Thymus (tissue), 14 donors: ENCODE measurements at places on chromosomes 2 and 18. TPM values are rescaled to one million over a fixed set of nuclear protein-coding genes. Genes with fewer than 3 reads are reported as not detected.
A peak's percentile ranks its signal among the peaks of the same experiment; 100 is the strongest.

DNA sequence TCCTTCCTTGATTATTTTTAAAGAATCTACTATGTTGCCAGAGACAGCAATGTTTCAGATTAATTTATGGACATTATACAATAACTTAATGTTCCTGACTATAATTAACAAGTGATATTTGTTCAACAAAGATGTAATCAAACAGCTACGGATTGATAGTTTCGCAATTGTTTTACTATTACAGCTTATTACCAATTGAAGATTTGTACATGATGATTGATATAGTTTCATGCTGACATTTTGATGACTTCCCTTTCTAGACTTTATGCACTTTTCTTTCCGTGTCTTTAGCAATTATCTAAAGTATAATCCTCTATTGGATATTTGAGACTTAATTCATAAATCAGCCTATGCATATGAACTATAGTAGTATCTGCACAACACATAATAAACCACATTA, 6.5 kb downstream of the SP5 start:
- H3K4me3 ChIP-seq = no peak overlapping the region
- H3K4me1 ChIP-seq = peaks cover 4% of the 10 kb centered on the region
- DNase-seq = no peak
- H3K27me3 ChIP-seq = peaks cover 63% of the 10 kb centered on the region

DNA sequence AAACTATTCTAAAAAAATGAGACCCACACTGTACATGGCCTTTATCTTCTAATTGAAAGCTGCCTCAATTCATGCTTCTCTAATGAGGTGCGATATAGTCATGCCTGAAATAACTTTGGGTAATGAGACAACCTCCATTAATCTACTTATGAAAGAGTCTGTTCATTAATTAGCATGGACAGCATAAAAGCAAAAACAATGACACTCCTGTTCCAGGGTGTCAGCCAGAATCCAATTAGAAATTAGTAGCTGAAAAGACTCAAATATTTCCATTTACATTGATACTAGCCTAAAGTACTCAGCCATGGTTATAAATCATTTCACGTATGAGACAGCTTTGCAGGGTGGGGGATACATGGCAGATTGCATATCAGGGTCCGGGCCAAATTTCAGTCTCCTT, 288.7 kb downstream of the AKAIN1 start:
- no peaks in the 10 kb centered on the region for H3K4me1 ChIP-seq
- no peak overlapping the region for H3K27ac ChIP-seq
- DNase-seq = no peak
- no peak overlapping the region for H3K4me3 ChIP-seq
- no peaks in the 10 kb centered on the region for H3K36me3 ChIP-seq

The UBE2E3 gene
- polyA plus RNA-seq = 93.0 TPM

GRCh38 chr18:38759457-38759856, 1193.9 kb upstream of the CELF4 start:
- H3K27ac ChIP-seq = no peak overlapping the region
- no peaks in the 10 kb centered on the region for H3K27me3 ChIP-seq
- no peak for DNase-seq
- no peak overlapping the region for H3K4me3 ChIP-seq
- H3K4me1 ChIP-seq = no peaks in the 10 kb centered on the region

DNA sequence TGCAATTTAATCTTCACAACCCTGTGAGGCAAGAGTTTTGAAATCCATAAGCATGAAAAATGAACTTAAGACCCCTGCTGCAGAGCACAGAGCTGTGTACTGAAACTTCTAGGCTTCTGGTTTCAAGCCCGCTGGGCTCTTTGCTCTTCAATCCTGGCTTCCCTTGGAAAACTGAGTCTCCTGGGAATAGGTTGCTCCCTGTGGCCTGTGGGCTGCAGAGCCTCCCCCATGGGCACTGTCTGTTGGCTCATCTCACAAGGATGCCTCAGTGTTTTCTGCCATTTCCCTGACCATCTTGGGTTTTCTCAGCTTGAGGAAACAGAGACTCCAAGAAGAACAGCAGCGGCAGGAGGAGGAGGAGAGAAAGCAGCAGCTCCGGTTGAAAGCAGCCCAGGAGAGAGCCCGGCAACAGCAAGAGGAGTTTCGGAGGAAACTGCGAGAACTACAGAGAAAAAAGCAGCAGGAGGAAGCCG, 44.5 kb downstream of the SUMO1 start:
- no peak overlapping the region for H3K4me3 ChIP-seq
- no peaks in the 10 kb centered on the region for H3K4me1 ChIP-seq
- no peaks in the 10 kb centered on the region for H3K36me3 ChIP-seq
- DNase-seq = no peak
- H3K27me3 ChIP-seq = no peaks in the 10 kb centered on the region
- no peak overlapping the region for H3K27ac ChIP-seq

GRCh38 chr2:1569879-1570450, 156.7 kb downstream of the TPO start:
- H3K36me3 ChIP-seq = no peaks in the 10 kb centered on the region
- no peak for DNase-seq
- no peak overlapping the region for H3K27ac ChIP-seq

The CRYBA2 gene
- polyA plus RNA-seq = 0.55 TPM

- no peak overlapping the region for H3K4me3 ChIP-seq
- H3K27me3 ChIP-seq = no peaks in the 10 kb centered on the region
- DNase-seq = no peak
- no peak overlapping the region for H3K27ac ChIP-seq
- H3K36me3 ChIP-seq = no peaks in the 10 kb centered on the region
Measured at GRCh38 chr18:75090336-75090735, 118.6 kb downstream of the PTGR3 start.

GRCh38 chr2:173008786-173009185, 66.9 kb upstream of the MAP3K20 start:
- no peaks in the 10 kb centered on the region for H3K27me3 ChIP-seq
- no peak overlapping the region for H3K4me3 ChIP-seq
- no peaks in the 10 kb centered on the region for H3K4me1 ChIP-seq
- DNase-seq = no peak
- no peaks in the 10 kb centered on the region for H3K36me3 ChIP-seq
- no peak overlapping the region for H3K27ac ChIP-seq

- no peak for DNase-seq
- no peaks in the 10 kb centered on the region for H3K36me3 ChIP-seq
- H3K4me3 ChIP-seq = no peak overlapping the region
- no peak overlapping the region for H3K27ac ChIP-seq
- no peaks in the 10 kb centered on the region for H3K4me1 ChIP-seq
- no peaks in the 10 kb centered on the region for H3K27me3 ChIP-seq
Measured at GRCh38 chr18:30709595-30709994, 332.9 kb downstream of the DSC3 start.

The TNFAIP6 gene
- polyA plus RNA-seq = 3.3 TPM

The KCNJ3 gene
- polyA plus RNA-seq = 0.21 TPM

- H3K4me3 ChIP-seq = no peak overlapping the region
- no peak overlapping the region for H3K27ac ChIP-seq
- H3K36me3 ChIP-seq = no peaks in the 10 kb centered on the region
- no peaks in the 10 kb centered on the region for H3K4me1 ChIP-seq
- no peaks in the 10 kb centered on the region for H3K27me3 ChIP-seq
Measured at GRCh38 chr2:126932529-126932928, 33.8 kb downstream of the TEX51 start.

DNA sequence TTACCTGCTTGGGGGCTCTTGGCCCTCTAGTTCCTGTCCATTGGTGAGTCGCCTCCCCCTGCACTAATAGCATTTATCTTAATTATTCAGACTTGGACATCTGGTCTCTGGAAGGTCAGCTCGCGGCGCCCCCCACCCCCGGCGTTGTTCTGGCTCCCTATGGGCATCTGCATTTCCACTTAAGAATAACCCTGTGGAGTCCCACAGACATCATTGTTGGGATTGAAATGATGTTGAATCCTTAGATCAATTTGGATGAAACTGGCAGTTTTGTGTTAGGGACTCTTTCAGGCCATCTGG, 313.8 kb upstream of the HS6ST1 start:
- H3K27ac ChIP-seq = no peak overlapping the region
- peaks cover 24% of the 10 kb centered on the region for H3K4me1 ChIP-seq
- no peaks in the 10 kb centered on the region for H3K27me3 ChIP-seq
- no peak for DNase-seq
- no peaks in the 10 kb centered on the region for H3K36me3 ChIP-seq
- no peak overlapping the region for H3K4me3 ChIP-seq

The KCNE4 gene
- polyA plus RNA-seq = 2.1 TPM

- no peak for DNase-seq
- H3K4me1 ChIP-seq = no peaks in the 10 kb centered on the region
- no peak overlapping the region for H3K4me3 ChIP-seq
- H3K27ac ChIP-seq = no peak overlapping the region
- no peaks in the 10 kb centered on the region for H3K36me3 ChIP-seq
Measured at GRCh38 chr2:47301277-47301618, 101.7 kb upstream of the MSH2 start.

DNA sequence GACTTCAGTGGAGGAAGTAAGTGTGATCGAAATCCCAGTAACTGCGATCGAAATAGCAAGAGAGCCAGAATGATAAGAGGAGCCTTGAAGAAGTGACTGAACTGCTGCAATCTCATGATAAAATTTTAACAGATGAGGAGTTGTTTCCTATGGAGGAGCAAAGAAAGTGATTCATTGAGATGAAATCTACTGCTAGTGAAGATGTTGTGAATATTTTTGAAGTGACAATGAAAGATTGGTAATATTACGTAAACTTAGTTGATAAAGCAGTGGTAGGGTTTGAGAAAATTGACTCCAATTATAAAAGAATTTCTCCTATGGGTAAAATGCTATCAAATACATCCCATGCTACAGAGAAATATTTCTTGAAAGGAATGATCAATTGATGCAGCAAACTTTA, 780.6 kb downstream of the MBD2 start:
- no peak overlapping the region for H3K4me3 ChIP-seq
- no peak overlapping the region for H3K27ac ChIP-seq
- H3K36me3 ChIP-seq = no peaks in the 10 kb centered on the region
- DNase-seq = no peak
- H3K4me1 ChIP-seq = no peaks in the 10 kb centered on the region

The FLACC1 gene
- polyA plus RNA-seq = 1.2 TPM

- H3K4me3 ChIP-seq = no peak overlapping the region
- H3K4me1 ChIP-seq = no peaks in the 10 kb centered on the region
- no peak overlapping the region for H3K27ac ChIP-seq
- H3K27me3 ChIP-seq = no peaks in the 10 kb centered on the region
Measured at GRCh38 chr18:8974696-8975095, 127.8 kb upstream of the NDUFV2 start.

GRCh38 chr18:51391215-51391614, 193.7 kb upstream of the MEX3C start:
- no peaks in the 10 kb centered on the region for H3K4me1 ChIP-seq
- DNase-seq = no peak
- H3K27ac ChIP-seq = no peak overlapping the region
- no peak overlapping the region for H3K4me3 ChIP-seq
- H3K27me3 ChIP-seq = no peaks in the 10 kb centered on the region

- H3K27ac ChIP-seq = no peak overlapping the region
- H3K4me3 ChIP-seq = no peak overlapping the region
- no peaks in the 10 kb centered on the region for H3K36me3 ChIP-seq
- DNase-seq = no peak
- H3K27me3 ChIP-seq = peaks cover 10% of the 10 kb centered on the region
Measured at GRCh38 chr2:8462899-8463648, 218.8 kb upstream of the ID2 start.

DNA sequence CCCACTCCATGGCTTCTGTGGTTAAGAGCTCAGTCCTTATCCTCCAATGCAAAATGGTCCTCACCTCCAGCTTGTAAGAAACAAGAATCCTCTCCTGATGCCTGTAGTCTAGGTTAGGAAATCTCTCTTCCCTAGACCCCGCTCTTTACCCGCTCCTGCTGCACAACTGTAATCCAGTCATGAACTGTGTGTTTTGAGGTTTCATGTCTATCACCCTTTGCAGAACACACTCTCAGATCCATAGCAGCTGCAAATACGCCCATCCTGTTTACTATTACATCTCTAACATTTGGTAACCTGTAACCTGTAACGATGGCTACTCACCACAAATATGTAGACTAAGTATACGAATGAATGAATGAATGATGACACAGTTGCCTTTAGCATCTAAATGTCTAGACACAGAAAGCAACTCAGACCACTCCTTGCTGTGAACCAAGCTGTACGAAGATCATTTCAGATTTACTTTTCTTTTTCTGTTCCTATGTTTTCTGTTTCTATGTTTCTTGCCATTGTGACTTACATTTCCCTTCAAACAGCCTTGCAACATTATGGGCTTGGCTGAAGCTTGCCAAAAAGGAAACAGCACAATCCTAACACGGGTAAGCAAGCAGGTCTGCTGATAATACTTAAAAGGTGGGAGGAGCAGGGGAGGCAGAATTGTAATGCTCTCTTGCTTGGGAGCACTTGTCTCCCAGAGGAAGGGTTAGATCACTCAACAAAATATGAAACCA, 53.7 kb downstream of the EPHA4 start:
- H3K36me3 ChIP-seq = no peaks in the 10 kb centered on the region
- H3K4me3 ChIP-seq = no peak overlapping the region
- DNase-seq = peak; percentile 55
- H3K4me1 ChIP-seq = peaks cover 38% of the 10 kb centered on the region

- H3K27me3 ChIP-seq = peaks cover 20% of the 10 kb centered on the region
- H3K4me3 ChIP-seq = no peak overlapping the region
- H3K27ac ChIP-seq = no peak overlapping the region
- no peak for DNase-seq
Measured at GRCh38 chr2:240519396-240520129, 38.2 kb downstream of the ANKMY1 start.

The CXCR1 gene
- polyA plus RNA-seq = 0.37 TPM

The KLHL41 gene
- polyA plus RNA-seq = 4.7 TPM

The SOWAHC gene
- polyA plus RNA-seq = 7.4 TPM

The SPATA3 gene
- not detected for polyA plus RNA-seq

DNA sequence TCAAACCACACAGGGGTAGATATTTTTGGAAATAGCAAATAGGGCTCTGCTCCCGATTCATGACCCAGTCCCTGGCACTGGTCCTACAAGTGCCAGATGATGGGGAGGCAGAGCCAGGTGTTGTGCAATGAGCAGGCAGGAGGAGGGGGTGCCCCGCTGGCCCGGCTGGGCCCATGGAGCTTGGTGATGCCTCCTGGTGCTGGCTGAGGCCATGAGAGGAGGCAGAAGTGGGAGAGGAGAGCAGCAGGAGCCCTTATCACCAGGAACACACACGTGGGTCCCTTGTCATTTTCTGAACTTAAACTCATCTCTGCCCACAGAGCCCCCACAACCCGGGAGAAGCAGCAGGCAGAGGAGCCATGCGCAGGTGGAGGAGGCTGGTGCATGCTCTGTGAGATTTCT, 90.5 kb upstream of the MAPK4 start:
- no peak overlapping the region for H3K4me3 ChIP-seq
- H3K27ac ChIP-seq = no peak overlapping the region
- H3K4me1 ChIP-seq = no peaks in the 10 kb centered on the region

- DNase-seq = no peak
- H3K27me3 ChIP-seq = no peaks in the 10 kb centered on the region
- H3K36me3 ChIP-seq = no peaks in the 10 kb centered on the region
- H3K4me1 ChIP-seq = no peaks in the 10 kb centered on the region
- no peak overlapping the region for H3K27ac ChIP-seq
Measured at GRCh38 chr2:75954761-75955160, 244.0 kb upstream of the GCFC2 start.

The L3MBTL4 gene
- 3.4 TPM for polyA plus RNA-seq

DNA sequence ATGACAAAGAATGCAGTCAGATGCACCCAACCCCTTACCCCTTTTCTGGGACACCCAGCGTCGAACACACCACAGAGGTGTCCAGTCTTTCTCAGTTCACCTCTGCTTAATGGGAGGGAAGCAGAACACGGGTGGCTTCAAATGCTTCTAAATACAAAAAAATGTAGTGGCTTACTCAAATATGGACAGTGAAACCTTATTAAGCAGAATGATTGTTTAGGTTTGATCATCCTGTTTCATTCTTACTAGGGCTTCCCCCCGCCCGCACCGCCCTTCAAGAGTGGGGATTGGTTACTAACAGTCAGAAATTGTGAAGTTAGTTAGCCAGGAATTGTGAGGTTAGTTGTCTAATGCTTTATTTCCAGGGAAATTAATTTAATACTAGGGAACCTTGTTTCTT, 21.6 kb downstream of the ATG16L1 start:
- H3K4me3 ChIP-seq = no peak overlapping the region
- no peak for DNase-seq
- peaks cover 15% of the 10 kb centered on the region for H3K4me1 ChIP-seq
- peaks cover 85% of the 10 kb centered on the region for H3K36me3 ChIP-seq
